ENCODE measurements at places on chromosomes 1 and 21. TPM values are rescaled to one million over a fixed set of nuclear protein-coding genes. Genes with fewer than 3 reads are reported as not detected.

- no peak overlapping the region for H3K27ac ChIP-seq
- DNase-seq, result no peak
- H3K4me3 ChIP-seq, result no peak overlapping the region
Measured at GRCh38 chr1:203202431-203203245, 16.1 kb upstream of the CHI3L1 start.

- H3K27ac ChIP-seq, result no peak overlapping the region
- H3K4me1 ChIP-seq, result no peaks in the 10 kb centered on the region
- DNase-seq, result no peak
Measured at GRCh38 chr1:23156940-23157339, 11.7 kb downstream of the LUZP1 start.

DNA sequence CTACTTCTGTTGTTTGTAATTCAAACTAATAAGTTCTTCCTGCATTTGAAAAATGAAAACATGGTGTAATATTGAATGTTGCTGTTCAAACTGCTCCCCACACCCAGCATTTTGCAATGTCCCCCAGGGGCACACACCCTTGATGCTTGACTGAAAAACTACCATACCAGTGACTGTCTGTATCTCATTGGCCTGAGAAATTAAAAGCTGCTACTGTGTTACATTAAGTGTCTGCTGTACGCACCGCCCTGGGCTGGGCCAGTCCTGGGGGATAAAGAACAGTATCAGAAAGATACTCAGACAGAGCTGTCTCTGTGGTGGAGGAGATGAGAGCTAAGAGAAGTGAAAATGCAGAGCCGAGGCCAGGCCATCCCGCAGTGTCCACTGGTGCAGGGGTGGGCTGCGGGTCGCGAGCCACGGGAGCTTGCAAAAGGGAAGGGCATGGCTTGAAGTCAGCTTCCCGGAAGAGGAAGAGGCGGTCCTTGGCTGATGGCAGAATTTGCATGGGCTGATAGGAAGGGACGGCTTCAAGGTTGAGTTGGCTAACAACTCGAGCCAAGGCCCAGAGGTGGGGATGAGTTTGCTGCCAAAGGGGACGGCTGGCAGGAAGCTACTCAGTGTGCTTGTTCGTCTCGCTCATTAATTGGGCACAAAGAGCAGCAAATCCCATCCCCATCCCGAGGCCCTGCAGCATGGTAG, 329.8 kb upstream of the VAMP3 start:
- no peaks in the 10 kb centered on the region for H3K4me1 ChIP-seq
- H3K27me3 ChIP-seq, result no peaks in the 10 kb centered on the region
- DNase-seq, result no peak
- peak overlapping the region; percentile 29 for H3K27ac ChIP-seq
- H3K36me3 ChIP-seq, result no peaks in the 10 kb centered on the region

DNA sequence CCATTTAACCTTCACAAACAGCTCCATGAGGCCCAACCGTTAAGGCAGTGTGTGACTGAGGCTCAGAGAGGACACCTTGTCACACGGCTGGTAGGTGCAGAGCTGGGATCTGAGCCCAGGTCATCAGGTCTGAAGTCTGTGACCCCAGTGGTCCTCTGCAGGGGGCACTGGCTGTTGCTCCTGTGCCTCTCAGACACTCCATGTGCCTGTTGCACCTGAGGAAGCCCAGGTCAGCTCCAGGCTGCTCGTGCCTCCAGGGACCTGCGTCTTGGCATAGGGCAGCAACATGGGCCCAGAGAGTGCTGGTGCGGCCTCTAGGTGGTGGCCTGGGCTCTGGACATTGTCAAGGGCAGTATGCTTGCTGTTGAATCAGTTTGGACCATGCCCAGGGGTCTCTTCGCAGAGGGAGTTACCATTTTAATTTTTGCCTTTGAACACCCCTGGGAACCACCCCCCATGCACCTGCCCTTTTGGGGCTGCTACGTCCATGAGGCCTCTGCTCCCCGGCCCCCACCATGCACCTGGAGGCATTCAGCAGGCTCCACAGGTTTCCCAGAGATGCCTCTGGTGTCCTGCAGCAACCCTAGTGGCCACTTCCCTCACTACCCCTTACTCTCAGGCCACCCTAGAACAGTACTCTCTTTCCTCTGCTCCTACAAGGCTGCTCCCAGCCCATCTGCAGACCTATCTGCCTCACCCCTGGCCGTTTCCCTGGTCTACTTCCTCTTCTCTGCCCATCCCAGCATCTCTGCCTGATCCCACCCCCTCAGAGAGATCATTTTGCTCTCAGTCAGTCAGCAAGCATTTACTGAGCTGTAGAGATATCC, 25.2 kb upstream of the EPS8L3 start:
- H3K4me3 ChIP-seq, result no peak overlapping the region
- H3K36me3 ChIP-seq, result no peaks in the 10 kb centered on the region
- no peaks in the 10 kb centered on the region for H3K27me3 ChIP-seq

DNA sequence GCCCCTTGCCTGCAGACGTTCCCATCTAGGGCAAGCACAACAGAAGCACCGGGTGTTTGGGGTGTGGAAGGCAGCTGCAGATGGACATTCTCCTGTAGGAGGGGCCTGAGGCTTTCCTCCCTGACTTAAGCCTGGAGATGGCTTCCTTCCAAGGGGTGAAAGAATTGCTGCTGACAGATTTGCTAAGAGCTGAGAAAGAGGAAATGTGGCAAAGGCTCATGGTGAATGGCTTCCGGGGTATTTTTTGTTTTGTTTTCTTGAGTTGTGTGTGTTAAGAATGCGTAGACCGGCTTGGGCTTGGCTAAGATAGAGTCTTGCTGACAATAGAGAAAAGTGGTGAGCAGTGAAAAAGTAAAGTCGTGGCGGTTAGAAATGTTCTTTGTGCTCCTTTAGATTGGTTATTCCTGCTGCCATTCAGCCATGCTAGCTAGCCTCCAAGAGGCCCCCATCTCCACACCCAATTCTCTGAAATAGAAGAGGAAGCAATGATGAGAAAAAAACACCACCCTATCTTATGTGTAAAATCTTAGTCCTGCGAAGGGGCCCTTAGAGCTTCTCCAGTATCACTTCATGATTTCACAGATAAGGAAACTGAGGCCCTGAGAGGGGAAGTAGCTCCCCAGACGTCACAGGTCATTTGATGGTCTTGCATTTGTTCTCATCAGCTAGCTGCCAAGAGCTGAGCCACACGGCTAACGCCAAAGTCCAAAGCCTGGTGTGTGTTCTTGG, 36.9 kb downstream of the EIF2D start:
- no peaks in the 10 kb centered on the region for H3K4me1 ChIP-seq
- no peaks in the 10 kb centered on the region for H3K27me3 ChIP-seq
- H3K4me3 ChIP-seq, result no peak overlapping the region

GRCh38 chr1:173168941-173169340, 38.2 kb downstream of the TNFSF4 start:
- no peaks in the 10 kb centered on the region for H3K36me3 ChIP-seq
- no peak overlapping the region for H3K27ac ChIP-seq
- H3K4me1 ChIP-seq, result no peaks in the 10 kb centered on the region
- no peak overlapping the region for H3K4me3 ChIP-seq
- no peaks in the 10 kb centered on the region for H3K27me3 ChIP-seq

DNA sequence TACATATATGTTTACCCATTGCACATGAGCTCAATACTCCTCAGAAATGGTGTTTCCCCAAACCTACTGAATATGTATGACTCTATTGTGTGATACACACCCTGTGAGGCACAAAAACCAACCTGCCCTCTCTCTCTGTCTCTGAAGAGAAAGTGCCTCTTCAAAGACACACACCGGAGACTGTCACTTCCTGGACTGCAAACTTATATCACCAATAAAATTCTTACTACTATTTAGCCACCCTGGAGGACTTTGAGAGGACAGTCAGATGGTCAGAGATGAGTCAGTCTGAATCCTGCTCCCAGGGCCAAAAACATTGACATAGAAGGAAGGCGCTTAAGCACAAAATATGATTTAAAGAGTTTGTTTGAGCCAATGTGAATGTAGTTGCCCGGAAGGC, 110.4 kb downstream of the PPIAL4G start:
- H3K4me1 ChIP-seq, result no peaks in the 10 kb centered on the region
- no peak overlapping the region for H3K27ac ChIP-seq
- no peak for DNase-seq
- H3K27me3 ChIP-seq, result no peaks in the 10 kb centered on the region
- no peaks in the 10 kb centered on the region for H3K36me3 ChIP-seq

DNA sequence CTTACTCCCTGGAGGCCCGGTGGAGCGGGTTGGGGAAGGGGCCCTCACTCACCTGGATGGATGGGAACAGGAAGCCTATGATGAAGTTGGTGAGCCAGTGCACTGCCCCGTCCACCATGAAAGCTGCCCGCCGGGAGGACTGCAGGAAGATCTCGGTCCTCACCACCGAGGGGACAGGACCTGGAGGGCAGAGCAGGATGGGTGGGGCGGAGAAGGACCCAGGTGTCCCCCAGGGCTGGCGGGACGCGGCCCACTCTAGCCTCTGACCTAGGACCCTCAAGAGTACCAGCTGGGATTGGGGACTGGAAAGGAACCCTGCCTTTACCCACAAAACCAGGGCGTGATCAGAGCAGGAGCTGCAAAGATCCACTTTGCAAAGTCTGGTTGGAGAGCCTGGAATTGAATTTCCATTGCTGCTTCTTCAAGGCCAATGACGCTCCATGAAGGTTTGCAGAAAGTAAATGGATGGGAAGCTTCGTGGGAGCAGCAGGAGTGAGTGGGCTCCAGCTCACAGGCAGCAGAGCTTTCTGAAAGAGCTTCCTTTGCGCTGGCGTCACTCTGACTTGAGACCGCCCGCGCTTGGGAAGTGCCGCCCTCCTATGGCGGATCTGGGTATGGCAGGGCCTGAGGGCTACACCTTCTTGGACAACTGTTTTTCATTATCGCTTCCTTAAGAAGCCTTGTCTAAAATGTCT, 21.4 kb downstream of the SLC2A7 start:
- H3K36me3 ChIP-seq, result no peaks in the 10 kb centered on the region
- H3K27ac ChIP-seq, result no peak overlapping the region
- DNase-seq, result peak; percentile 97
- H3K4me1 ChIP-seq, result peaks cover 5% of the 10 kb centered on the region
- no peaks in the 10 kb centered on the region for H3K27me3 ChIP-seq

- DNase-seq, result no peak
- no peaks in the 10 kb centered on the region for H3K4me1 ChIP-seq
- no peak overlapping the region for H3K4me3 ChIP-seq
- no peak overlapping the region for H3K27ac ChIP-seq
- no peaks in the 10 kb centered on the region for H3K27me3 ChIP-seq
- no peaks in the 10 kb centered on the region for H3K36me3 ChIP-seq
Measured at GRCh38 chr21:43321111-43321510, 105.8 kb downstream of the SIK1 start.

GRCh38 chr1:46991083-46991923, 32.2 kb upstream of the CYP4X1 start:
- no peaks in the 10 kb centered on the region for H3K27me3 ChIP-seq
- H3K27ac ChIP-seq, result no peak overlapping the region
- no peaks in the 10 kb centered on the region for H3K36me3 ChIP-seq
- peaks cover 5% of the 10 kb centered on the region for H3K4me1 ChIP-seq
- H3K4me3 ChIP-seq, result no peak overlapping the region

- H3K27me3 ChIP-seq, result no peaks in the 10 kb centered on the region
- DNase-seq, result no peak
- H3K36me3 ChIP-seq, result no peaks in the 10 kb centered on the region
- no peak overlapping the region for H3K4me3 ChIP-seq
Measured at GRCh38 chr1:203769505-203770343, 4.7 kb downstream of the LAX1 start.

- H3K4me3 ChIP-seq, result no peak overlapping the region
- DNase-seq, result no peak
- no peaks in the 10 kb centered on the region for H3K36me3 ChIP-seq
- H3K4me1 ChIP-seq, result no peaks in the 10 kb centered on the region
Measured at GRCh38 chr1:243708210-243708609, 141.8 kb downstream of the AKT3 start.

DNA sequence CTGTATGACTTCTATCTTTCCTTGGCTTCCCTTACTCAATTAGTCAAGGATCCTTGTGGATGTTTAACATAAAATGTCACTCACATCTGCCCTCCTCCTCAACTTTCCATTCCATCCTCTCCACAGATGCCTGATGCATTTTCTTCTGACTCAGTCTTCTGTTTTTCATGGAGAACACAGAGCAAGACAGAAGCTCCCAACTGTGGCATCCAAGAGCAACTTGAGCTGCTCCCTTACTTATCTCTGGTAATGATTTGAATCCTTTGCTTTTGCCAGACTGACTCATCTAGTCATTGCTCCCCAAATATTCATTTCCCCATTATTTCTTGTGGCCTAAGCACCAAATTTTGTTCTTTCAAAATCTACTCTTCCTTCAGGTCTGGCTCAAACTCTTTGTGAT, 120.6 kb downstream of the LYPLAL1 start:
- no peaks in the 10 kb centered on the region for H3K36me3 ChIP-seq
- no peak overlapping the region for H3K4me3 ChIP-seq
- DNase-seq, result no peak
- H3K27me3 ChIP-seq, result no peaks in the 10 kb centered on the region
- H3K27ac ChIP-seq, result no peak overlapping the region

DNA sequence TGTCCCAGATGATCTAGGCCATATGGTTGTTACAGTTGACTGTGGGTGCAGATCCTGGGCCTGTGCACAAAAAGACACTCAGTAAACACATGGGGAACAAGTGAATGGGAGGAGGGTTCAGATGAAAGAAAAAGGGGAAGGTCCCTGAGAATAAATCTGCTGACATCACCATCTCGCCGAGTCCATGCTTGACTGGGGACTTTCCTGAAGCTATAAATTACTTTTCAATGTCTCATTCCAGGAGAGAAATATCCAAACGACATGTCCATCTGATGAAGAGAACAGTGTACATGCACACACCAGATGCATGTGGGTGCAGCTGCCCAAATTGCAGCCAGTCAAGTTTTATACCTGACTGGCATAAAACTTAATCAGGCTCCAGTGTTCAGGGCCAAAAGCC, 109.0 kb downstream of the HIVEP3 start:
- H3K4me3 ChIP-seq, result no peak overlapping the region
- no peaks in the 10 kb centered on the region for H3K27me3 ChIP-seq
- H3K27ac ChIP-seq, result no peak overlapping the region
- H3K4me1 ChIP-seq, result no peaks in the 10 kb centered on the region

DNA sequence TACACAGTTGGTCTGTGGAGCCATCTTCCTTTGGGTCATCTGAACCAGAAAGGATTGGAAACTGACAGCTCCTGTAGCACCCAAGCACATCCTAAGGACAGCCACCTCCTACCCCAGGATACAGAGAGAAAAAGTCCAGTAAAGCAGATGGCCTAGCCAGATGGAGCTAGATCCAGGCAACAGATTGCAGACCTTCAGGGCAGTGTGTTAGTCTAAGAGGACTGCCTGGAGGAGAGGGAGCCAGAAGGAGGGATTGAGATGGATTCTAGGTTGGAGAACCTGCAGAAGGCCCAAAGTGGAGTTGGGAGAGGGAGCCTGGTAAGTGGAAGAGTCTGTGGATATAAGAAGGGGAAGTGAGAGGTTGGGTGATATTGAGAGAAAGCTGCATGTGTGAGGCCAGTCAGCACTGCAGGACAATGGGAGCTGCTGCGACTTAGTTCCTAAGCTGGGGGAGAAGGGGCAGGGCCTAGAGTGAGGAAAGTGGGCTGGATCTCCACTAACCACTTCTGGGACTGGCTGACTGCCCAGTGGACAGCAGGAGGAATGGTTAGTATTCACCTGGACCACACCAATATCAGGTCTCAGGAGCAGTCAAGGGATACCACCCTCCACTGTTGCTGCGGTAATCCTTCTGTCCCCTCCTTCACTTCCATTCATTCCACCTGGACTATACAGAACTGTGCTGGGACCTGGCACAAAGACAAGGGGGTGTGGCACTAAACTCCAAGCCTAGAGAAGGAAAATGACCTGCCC, 13.4 kb downstream of the BCAN start:
- DNase-seq, result no peak
- H3K36me3 ChIP-seq, result no peaks in the 10 kb centered on the region
- no peak overlapping the region for H3K27ac ChIP-seq
- H3K4me3 ChIP-seq, result no peak overlapping the region
- H3K27me3 ChIP-seq, result peaks cover 91% of the 10 kb centered on the region

Gene ASCL5
- 1.4 TPM for total RNA-seq

Gene B3GALT5
- total RNA-seq, result 2.5 TPM

Gene ATP1A4
- 0.66 TPM for total RNA-seq

Gene PFKFB2
- 7.8 TPM for total RNA-seq

Gene GART
- 125 TPM for total RNA-seq

Gene CFHR1
- not detected for total RNA-seq

Gene SGIP1
- 9.4 TPM for total RNA-seq

Gene TP73
- total RNA-seq, result 4.8 TPM

All from endodermal cell (in vitro differentiated cells).